IgD-negative memory B cell (primary cell): ENCODE measurements at places on chromosomes 2 and 18. TPM values are rescaled to one million over a fixed set of nuclear protein-coding genes. Genes with fewer than 3 reads are reported as not detected.

Gene GPC1
- 0.26 TPM for polyA plus RNA-seq

Gene KCNS3
- not detected for polyA plus RNA-seq

Gene TDRD15
- polyA plus RNA-seq = 0.34 TPM

Gene CIB4
- not detected for polyA plus RNA-seq

Gene CHMP3
- 77.1 TPM for polyA plus RNA-seq

Gene SIX3
- not detected for polyA plus RNA-seq

Gene CXCR1
- 0.35 TPM for polyA plus RNA-seq

Gene ARHGEF4
- 0.24 TPM for polyA plus RNA-seq

Gene IFT172
- 1.9 TPM for polyA plus RNA-seq

Gene CPO
- not detected for polyA plus RNA-seq

Gene SLC30A3
- polyA plus RNA-seq = not detected

Gene NPHP1
- polyA plus RNA-seq = 2.1 TPM

Gene DNAH7
- 0.11 TPM for polyA plus RNA-seq

Gene ASB18
- polyA plus RNA-seq = not detected

Gene GPR35
- polyA plus RNA-seq = not detected

Gene SH2D6
- polyA plus RNA-seq = not detected
